ENCODE measurements at places on chromosomes 13 and 19.
A peak's percentile ranks its signal among the peaks of the same experiment; 100 is the strongest.

- DNase-seq = peak; percentile 88
Observed at GRCh38 chr13:72290962-72291681, 424.1 kb upstream of the DACH1 start.

DNA sequence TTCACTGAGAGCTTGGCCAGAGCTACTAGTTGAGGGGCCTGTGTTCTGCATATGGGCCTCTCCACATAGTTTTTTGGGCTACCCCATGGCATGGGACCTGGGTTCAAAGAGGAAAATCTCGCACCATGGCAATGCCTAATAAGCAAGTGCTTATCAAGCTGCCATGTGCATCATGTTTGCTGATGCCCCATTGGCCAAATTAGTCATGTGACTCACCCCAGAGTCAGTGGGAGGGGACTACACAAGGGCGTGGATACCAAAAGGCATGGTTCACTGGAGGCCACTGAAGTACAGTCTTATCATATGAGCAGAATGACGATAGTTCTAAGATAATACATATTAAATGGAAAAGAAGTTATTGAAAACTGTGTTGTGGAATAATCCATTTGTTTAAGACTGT, 214.8 kb downstream of the LMO7 start:
- DNase-seq = no peak

GRCh38 chr13:79196366-79196765, 209.7 kb downstream of the RBM26 start:
- no peak for DNase-seq

- no peak for DNase-seq
Observed at GRCh38 chr13:106534639-106535551, 567 bp downstream of the EFNB2 start.

DNA sequence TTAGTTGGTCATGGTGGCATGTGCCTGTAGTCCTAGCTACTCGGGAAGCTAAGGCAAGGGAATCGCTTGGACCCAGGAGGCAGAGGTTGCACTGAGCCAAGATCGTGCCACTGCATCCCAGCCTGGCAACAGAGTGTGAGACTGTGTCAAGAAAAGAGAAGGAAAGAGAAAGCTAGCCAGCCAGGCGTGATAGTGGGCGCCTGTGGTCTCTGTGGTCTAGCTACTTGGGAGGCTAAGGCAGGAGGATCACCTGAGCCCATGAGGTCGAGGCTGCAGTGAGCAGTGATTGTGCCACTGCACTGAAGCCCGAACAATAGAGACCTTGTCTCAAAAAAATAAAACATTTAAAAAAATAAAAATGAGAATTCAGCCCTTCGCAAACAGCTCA, 33.3 kb downstream of the TIMM13 start:
- no peak for DNase-seq

- DNase-seq = no peak
Observed at GRCh38 chr19:54554006-54554405, 19.6 kb upstream of the LILRA2 start.

DNA sequence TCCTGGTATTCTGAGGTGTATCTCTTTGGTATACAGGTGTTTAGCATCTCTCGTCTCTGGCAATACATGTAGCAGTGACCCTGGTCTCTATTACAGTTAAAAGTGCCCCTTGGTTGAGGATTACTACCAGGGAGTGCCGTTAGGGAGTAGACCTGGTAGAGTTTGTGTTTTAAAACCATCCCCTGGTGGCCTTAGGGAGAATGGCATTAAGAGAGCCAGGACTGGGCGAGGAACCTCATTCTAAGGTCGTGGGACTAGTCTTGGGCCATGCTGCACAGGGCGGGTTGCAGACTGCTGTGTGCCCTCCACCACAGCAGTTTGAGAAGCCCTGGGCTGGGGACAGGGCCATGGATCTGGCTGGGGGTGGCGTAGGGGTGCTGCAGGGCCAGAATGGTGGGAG, 35.0 kb downstream of the B3GLCT start:
- DNase-seq = no peak

All from fibroblast of skin of right quadriceps (primary cell).